ENCODE measurements at places on chromosomes 12 and 14. TPM values are rescaled to one million over a fixed set of nuclear protein-coding genes. Genes with fewer than 3 reads are reported as not detected.

The LYZ gene
- 0.21 TPM for total RNA-seq

The JDP2 gene
- total RNA-seq: 0.75 TPM

The LRFN5 gene
- not detected for total RNA-seq

The PUS7L gene
- total RNA-seq: 16.0 TPM

The EIF2S1 gene
- 189 TPM for total RNA-seq

The IFNG-AS1 gene
- total RNA-seq: not detected
